Activated T-cell treated with anti-CD3 and anti-CD28 coated beads, Interleukin-2, amount 50 U/mL, for 72 hours (primary cell): ENCODE measurements at places on chromosomes 4 and X.

DNA sequence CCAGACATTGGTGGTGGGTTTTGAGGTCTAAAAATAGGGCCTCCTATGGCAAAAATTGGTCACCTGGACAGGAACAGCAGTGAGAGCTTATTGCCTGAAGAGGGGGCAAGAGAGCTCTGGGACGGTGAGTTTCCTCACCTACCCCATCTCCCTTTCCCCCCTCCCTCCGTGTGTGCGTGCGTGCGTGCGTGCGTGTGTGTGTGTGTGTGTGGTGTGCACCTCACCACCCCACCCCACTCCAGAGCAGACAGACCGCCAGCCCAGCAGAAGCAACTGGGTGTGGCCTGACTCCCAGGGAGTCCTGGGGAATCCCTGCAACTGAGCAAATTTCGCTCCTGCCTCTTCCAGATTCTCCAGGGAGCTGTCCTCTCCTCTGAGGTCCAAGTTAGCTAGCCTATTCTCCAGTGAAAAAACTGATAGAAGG, 44.7 kb downstream of the PRPS1 start:
- DNase-seq = peak; percentile 76

DNA sequence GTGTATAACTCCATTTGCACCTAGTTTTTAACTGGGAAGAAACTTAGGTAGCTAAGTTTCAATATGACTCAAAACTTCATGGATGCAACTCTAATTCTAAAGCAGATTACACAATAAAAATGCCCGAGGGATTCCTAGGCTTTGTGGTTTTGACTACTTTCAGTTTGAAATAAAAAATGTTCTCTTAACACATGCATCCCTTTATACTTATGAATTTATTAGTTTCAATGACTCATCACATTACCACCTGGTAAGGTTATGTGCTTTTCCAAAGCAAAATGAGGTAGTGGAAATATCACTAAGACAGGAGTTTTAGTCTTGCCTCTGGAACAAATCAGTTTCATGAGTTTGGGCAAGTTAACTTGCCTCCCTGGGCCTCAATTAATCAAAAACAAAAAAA, 125.5 kb downstream of the OPHN1 start:
- DNase-seq = no peak

DNA sequence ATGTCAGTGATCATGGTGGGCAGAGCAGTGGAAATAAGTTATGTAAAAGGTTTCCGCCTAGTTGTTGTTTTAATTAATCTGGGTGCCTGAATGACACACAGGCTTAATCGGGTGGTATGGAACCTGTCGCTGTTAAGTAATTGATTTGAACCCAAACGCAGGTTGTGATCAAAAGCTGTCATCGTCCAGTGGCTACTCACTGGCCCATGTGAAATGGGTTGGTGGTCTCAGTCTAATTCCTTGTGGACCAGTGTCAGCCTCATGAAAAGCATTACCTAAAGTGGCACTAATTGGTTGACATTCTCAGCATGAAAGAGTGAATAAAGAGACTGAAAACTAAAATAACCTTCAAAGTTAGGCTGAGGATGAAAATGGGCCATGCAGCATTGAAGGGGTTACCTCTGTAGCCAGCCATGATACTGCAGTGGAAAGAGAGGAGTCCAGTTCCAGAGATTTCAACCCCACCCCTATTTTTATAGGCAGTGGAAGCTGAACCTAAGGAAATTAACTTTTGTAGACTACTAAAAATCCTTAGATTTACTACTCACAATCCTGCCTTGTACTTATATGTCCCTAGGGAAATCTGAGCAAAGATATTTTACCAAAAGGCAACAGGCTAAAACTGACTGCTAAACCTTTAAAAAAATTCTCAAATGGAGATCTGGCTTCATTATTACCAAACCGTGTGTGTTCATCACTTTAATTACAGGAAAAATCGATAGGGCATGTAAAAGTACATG, 251.7 kb upstream of the TENM3 start:
- DNase-seq = no peak

DNA sequence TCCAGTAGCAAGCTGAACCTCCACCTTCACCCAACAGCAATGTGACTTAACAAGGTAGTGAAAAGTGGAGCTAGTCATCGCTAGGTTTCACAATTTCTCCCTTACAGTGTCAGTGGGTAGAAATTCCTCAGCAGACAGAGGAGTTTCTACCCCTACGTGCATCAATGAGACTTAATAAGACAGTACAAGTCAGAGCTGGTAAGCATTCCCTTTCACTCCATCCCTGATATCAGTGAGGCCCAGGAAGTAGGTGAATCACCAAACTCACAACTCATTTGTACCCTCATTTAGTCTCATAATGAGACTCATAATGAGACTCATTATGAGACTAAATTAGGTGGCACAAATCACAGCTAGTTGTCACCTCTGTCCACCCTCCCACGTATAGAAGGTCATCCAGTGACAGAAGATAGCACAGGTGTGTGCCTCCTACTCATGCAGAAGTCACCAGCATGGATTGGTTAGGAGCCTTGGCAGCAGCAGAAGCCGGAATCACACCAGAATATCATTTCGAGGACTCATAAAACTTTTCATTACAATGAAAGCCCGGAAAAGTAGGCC, 50.8 kb upstream of the NUDT10 start:
- no peak for DNase-seq

DNA sequence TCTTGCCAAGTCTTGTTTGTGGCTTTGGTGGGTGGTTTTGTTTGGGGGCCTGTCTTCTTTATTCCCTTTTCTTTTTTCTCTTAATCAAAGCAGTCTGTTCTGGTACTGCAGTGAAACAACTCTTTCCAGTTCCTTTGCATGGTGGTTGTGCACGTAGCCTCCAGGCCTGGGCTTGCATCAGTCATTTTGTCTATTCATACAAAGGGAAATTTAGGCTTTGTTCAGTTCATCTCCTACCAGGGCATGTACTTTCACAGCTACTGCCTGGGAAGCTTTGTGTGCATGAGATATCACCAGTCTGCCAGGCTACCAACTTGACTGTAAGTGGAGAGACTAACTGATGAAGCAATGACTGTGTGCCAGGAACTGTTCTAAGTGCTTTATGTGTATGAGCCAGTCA, 8.5 kb downstream of the TRIM2 start:
- no peak for DNase-seq

DNA sequence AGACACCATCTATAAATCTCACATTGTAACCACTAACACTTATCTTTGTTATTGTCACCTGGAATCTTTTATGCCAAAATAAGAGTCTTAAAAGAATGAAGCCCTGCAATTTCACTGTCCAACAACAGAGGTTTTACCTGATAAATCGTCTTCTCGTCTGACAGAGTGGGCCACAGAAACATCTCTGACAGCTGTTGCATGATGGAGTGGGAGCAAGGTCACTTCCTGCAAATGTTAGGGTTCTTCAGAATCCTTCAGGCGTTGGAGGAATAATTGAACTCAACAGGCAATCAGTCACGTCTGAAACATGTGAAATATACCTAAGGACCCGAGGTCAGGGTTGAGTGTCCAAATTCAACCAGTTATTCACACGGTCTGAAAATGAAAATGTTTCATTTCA, 353.6 kb downstream of the TRIML1 start:
- DNase-seq = no peak
